ENCODE measurements at places on chromosomes 12 and 14.

- DNase-seq = no peak
Measured at GRCh38 chr14:95876761-95877538, at the start of gene TUNAR. Gene TUNAR (plus strand): TSS chr14:95876832.

DNA sequence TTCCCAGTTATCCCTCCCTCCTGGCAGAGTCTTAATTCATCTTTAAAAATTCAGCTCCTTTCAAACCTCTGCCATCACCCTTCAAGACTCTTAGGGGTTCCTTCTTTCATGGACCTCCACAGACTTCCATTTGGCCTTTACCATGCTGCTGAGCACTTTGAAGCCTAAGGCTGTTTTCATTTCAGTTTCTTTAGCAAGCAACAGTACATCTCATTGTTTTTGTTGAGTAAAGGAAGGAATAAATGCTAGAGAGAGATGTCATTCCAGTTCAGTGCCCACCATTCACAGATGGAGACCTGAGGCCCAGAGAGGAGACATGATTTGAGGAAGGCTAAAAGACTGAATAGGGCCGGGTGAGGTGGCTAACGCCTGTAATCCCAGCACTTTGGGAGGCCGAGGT, 1.3 kb upstream of the GAS2L3 start:
- DNase-seq = no peak

GRCh38 chr12:86748894-86749293, 492.7 kb upstream of the MGAT4C start:
- DNase-seq = no peak

- no peak for DNase-seq
Measured at GRCh38 chr14:71212683-71213107, 305.4 kb downstream of the PCNX1 start.

GRCh38 chr12:20510811-20511210, 142.5 kb downstream of the PDE3A start:
- DNase-seq = no peak

- no peak for DNase-seq
Measured at GRCh38 chr14:68634332-68634731, 158.5 kb downstream of the ZFP36L1 start.

GRCh38 chr14:91009501-91010152, 50.8 kb downstream of the RPS6KA5 start:
- DNase-seq = no peak

- DNase-seq = no peak
Measured at GRCh38 chr14:71541271-71541670, 391.0 kb upstream of the RGS6 start.

All from T-helper 17 cell (primary cell).